ENCODE measurements at places on chromosomes 16 and 17. TPM values are rescaled to one million over a fixed set of nuclear protein-coding genes. Genes with fewer than 3 reads are reported as not detected.

- H3K36me3 ChIP-seq = peaks cover 4% of the 10 kb centered on the region
- H3K27ac ChIP-seq = peak overlapping the region; percentile 97
- peak; percentile 66 for DNase-seq
- H3K4me3 ChIP-seq = peak overlapping the region; percentile 73
- H3K27me3 ChIP-seq = no peaks in the 10 kb centered on the region
Measured at GRCh38 chr17:76492989-76493501, 8.2 kb downstream of the RHBDF2 start.

DNA sequence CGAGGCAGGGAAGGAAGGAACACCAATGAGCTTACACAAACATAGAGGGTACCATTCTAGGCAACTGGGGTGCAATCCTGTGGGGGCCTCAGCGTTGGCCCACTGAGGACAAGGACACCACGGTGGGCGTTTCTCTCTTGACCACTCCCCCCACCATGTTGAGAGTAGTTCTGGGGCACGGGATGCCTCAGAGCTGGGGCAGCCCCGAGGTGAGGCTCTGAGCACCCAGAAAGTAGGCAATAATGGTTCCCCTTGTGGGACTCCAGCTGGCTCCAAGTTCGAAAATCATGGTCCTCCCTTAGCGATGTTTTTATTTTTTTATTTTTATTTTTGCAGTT lies 5.1 kb downstream of the PRSS21 start:
- no peak overlapping the region for H3K27ac ChIP-seq
- DNase-seq = no peak
- no peak overlapping the region for H3K4me3 ChIP-seq
- no peaks in the 10 kb centered on the region for H3K36me3 ChIP-seq

GRCh38 chr16:13557418-13557817 lies 362.5 kb upstream of the ERCC4 start:
- H3K27ac ChIP-seq = no peak overlapping the region
- no peak for DNase-seq

DNA sequence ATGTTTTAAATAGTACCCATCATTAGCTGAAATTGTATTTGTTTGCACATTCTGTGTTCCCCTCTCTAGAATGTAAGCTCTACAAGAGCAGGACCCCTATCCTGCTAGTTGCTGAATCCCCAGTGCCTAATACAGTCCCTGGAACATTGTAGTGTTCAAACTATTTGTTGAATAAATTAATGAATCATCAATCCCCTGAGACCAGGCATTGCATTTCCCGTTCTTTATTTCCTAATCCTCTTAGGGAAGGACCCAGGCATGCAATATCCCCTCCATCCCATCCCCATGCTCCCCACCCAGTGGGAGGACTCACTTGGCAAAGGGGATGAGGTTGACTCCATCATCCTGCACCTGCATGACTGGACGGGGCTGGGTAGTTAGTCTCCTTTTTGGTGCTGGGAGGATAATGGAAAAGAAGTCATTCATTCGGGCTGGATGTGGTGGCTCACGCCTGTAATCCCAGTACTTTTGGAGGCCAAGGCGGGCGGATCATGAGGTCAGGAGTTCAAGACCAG lies 3.2 kb downstream of the INCA1 start:
- peaks cover 19% of the 10 kb centered on the region for H3K4me1 ChIP-seq
- no peak overlapping the region for H3K4me3 ChIP-seq
- H3K36me3 ChIP-seq = peaks cover 8% of the 10 kb centered on the region
- H3K27ac ChIP-seq = no peak overlapping the region
- no peak for DNase-seq

Gene EMC6
- total RNA-seq = 43.1 TPM

GRCh38 chr17:1170739-1171138 lies 9.0 kb downstream of the ABR start:
- H3K4me3 ChIP-seq = no peak overlapping the region
- peaks cover 16% of the 10 kb centered on the region for H3K4me1 ChIP-seq
- H3K36me3 ChIP-seq = no peaks in the 10 kb centered on the region

- no peak overlapping the region for H3K4me3 ChIP-seq
- peak; percentile 48 for DNase-seq
- peaks cover 83% of the 10 kb centered on the region for H3K4me1 ChIP-seq
- no peaks in the 10 kb centered on the region for H3K27me3 ChIP-seq
- H3K27ac ChIP-seq = peak overlapping the region; percentile 83
Measured at GRCh38 chr16:89410794-89411309, 79.5 kb downstream of the ANKRD11 start.

- no peaks in the 10 kb centered on the region for H3K4me1 ChIP-seq
- H3K36me3 ChIP-seq = no peaks in the 10 kb centered on the region
- H3K4me3 ChIP-seq = no peak overlapping the region
- no peak for DNase-seq
- H3K27ac ChIP-seq = no peak overlapping the region
Measured at GRCh38 chr17:72913142-72913682, 179.3 kb downstream of the SLC39A11 start.

GRCh38 chr16:10121897-10122425 lies 60.3 kb downstream of the GRIN2A start:
- H3K27me3 ChIP-seq = peaks cover 3% of the 10 kb centered on the region
- H3K4me3 ChIP-seq = no peak overlapping the region
- no peaks in the 10 kb centered on the region for H3K4me1 ChIP-seq
- H3K27ac ChIP-seq = no peak overlapping the region
- DNase-seq = no peak
- H3K36me3 ChIP-seq = no peaks in the 10 kb centered on the region

- no peak overlapping the region for H3K4me3 ChIP-seq
- H3K36me3 ChIP-seq = no peaks in the 10 kb centered on the region
- H3K27me3 ChIP-seq = no peaks in the 10 kb centered on the region
- no peak for DNase-seq
- H3K4me1 ChIP-seq = no peaks in the 10 kb centered on the region
Measured at GRCh38 chr16:62755938-62756337, 719.7 kb upstream of the CDH8 start.

GRCh38 chr16:64437706-64438324 lies 684.0 kb downstream of the CDH11 start:
- H3K4me3 ChIP-seq = no peak overlapping the region
- no peaks in the 10 kb centered on the region for H3K36me3 ChIP-seq
- no peak overlapping the region for H3K27ac ChIP-seq
- H3K4me1 ChIP-seq = no peaks in the 10 kb centered on the region
- H3K27me3 ChIP-seq = no peaks in the 10 kb centered on the region

DNA sequence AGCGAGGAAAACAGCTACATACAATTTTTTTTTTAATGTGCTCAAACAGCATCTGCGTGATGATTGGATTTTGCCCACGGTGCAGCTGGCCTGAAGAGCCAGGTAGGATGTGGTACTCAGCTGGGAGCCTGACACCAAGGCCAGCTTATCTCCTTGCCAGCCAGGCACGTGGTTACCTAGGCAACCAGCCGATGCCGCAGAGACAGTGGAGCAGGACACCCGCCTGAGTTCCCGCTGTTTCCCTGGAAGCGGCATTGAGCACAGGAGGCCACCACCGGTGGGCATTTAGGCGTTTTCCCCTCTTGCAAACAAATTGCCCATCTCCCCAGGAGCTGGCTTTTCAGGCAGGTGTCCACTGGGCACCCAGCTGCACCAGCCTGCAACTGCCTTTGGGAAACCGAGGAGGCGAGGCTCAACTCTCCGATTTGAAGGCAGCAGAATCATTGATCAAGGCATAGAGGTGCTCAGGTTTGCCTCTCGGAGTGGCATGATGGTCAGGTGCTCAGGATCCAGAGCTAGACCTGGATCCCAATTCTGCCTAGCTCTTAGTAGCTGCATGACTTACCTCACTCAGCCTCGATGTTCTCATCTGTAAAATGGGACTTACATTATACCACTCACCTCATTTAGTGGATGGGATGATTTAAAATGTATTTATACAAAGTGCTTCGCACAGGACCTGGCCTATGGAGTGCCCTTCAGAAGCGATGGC lies 137.5 kb upstream of the PLCG2 start:
- no peak overlapping the region for H3K4me3 ChIP-seq
- DNase-seq = no peak
- H3K27ac ChIP-seq = peak overlapping the region; percentile 19

DNA sequence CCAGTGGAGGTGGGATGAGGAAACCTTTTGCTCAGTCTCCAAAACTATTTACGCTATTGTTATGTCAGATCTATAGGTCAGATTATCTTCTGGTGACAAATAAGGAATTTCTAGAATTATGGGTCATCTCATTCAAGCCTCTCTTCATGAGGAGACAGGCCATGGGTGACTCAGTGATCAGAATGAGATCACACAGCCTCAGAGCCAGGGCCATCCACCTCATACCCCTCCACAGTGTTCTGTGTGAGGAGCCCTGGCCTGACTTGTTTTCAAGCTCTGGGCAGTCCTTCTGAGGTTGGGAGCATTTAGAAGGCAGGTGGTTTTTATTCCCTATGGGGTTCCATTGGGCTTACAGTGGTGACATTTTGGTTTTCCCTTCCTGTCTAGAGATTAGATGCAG lies 26.5 kb downstream of the YPEL2 start:
- DNase-seq = no peak
- H3K27me3 ChIP-seq = no peaks in the 10 kb centered on the region
- H3K27ac ChIP-seq = peak overlapping the region; percentile 1
- peaks cover 75% of the 10 kb centered on the region for H3K4me1 ChIP-seq
- H3K36me3 ChIP-seq = peaks cover 55% of the 10 kb centered on the region
- no peak overlapping the region for H3K4me3 ChIP-seq

Gene TEKT1
- total RNA-seq = not detected

GRCh38 chr16:57233944-57234706 lies 10.9 kb upstream of the ARL2BP start:
- no peak for DNase-seq
- H3K36me3 ChIP-seq = peaks cover 65% of the 10 kb centered on the region
- H3K4me1 ChIP-seq = peaks cover 8% of the 10 kb centered on the region
- H3K27me3 ChIP-seq = no peaks in the 10 kb centered on the region
- H3K4me3 ChIP-seq = no peak overlapping the region

Gene ABCC3
- not detected for total RNA-seq

Gene HEATR9
- total RNA-seq = 1.1 TPM

Gene IRX3
- not detected for total RNA-seq

Gene RNF43
- not detected for total RNA-seq

DNA sequence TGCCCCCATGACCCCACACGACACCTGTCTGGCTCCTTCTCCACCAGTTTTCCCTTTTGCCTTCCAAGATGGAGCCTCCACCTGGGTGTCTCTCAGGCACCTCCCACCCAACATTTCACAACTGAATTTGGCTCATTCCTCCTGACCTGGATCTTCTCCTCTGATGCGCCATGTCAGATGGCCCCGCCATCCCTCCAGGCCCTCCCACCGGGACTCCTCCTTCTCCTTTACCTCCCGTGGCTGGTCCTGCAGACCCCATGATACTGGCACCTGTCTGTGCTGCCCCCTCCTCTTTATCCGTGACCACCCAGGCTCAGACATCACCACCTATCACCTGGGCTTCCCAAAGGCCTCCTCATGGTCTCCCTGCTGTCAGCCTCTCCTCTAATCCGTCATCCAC lies 4.7 kb downstream of the TRPV3 start:
- no peaks in the 10 kb centered on the region for H3K36me3 ChIP-seq
- DNase-seq = no peak
- no peaks in the 10 kb centered on the region for H3K4me1 ChIP-seq
- H3K4me3 ChIP-seq = no peak overlapping the region

DNA sequence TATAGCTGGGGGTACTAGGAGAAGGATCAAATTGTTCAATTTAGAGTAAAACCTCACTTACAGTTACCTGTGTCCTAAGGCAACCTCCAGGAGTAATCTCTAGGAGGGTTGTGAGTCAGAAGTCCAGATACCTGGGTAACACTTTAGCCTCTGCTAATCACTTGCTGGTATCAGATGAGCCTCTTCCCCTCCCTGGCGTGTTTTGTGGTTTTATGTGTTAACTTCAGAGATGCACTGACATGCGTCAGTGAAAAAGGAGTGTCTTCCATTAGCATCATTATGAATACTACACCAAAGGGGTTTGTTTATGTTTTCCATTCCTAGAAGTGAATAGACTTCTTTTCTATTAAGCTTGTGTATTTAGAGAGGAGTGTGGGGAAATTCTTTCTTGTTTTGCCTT lies 208.2 kb downstream of the FTO start:
- peak; percentile 64 for DNase-seq
- H3K27me3 ChIP-seq = no peaks in the 10 kb centered on the region
- peaks cover 5% of the 10 kb centered on the region for H3K36me3 ChIP-seq
- peak overlapping the region; percentile 3 for H3K4me3 ChIP-seq

DNA sequence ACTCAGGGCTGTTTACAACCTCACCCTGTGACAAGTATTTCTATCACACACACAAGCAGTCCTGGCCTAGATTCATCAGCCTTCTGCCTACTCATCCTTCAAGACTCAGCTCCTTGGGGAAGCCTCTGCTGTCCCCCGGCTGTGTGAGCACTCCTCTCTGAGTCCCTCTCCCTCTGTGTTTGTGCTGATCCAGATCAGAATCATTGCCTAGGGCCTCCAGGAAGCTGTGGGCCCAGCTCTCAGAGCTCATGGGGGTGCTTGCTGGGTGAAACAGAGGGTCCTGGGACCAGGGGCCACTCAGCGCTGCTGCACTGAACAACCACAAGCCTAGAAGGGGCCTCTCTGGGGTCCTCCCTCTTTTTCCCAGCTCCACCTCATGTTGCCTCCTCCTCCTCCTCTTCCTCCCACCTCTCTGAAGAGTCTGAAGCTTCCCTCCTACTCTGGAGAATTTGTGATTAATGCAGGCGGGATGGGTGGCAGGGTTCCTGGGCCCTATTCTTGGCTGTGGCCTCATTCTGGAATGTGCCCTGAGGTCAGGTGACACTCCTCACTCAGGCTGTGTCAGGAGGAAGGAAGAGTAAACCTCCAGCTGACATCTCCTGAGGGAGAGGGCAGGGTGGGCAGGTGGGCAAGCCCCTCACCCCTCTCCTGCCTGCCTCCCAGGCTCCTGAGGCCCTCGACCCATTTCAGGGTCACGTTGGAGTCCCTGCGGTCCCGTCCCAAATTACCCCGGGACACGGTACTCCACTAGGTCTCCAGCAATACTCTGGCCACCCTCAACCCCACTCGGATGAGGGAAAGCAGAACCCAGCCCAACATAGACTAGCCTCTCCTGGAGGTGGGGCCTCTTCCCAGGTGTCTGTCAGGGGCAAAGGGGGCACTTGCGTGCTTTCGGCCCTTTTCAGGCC lies 10.1 kb downstream of the WFIKKN2 start:
- H3K27ac ChIP-seq = no peak overlapping the region
- H3K27me3 ChIP-seq = no peaks in the 10 kb centered on the region
- no peak overlapping the region for H3K4me3 ChIP-seq
- H3K36me3 ChIP-seq = no peaks in the 10 kb centered on the region
- H3K4me1 ChIP-seq = no peaks in the 10 kb centered on the region

DNA sequence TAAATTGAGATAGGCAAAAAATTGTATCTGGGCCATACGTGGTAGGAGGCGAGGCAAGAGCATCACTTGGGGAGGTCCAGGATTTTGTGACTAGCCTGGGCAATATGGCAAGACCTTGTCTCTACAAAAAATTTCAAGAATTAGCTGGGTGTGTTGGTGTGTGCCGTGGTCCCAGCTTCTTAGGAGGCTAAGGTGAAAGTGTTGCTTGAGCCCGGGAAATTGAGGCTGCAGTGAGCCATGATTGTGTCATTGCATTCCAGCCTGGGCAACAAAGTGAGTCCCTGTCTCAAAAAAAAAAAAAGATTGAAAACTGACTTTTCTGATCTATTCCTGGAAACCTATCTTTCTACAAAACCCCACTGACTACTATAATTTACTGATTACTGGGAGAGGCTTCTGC lies 26.7 kb downstream of the CDK12 start:
- no peak for DNase-seq
- H3K4me3 ChIP-seq = no peak overlapping the region
- peaks cover 7% of the 10 kb centered on the region for H3K4me1 ChIP-seq
- no peak overlapping the region for H3K27ac ChIP-seq
- peaks cover 23% of the 10 kb centered on the region for H3K36me3 ChIP-seq

Gene CDRT15L2
- not detected for total RNA-seq
